ENCODE measurements at places on chromosomes 2 and 18.
A peak's percentile ranks its signal among the peaks of the same experiment; 100 is the strongest.

DNA sequence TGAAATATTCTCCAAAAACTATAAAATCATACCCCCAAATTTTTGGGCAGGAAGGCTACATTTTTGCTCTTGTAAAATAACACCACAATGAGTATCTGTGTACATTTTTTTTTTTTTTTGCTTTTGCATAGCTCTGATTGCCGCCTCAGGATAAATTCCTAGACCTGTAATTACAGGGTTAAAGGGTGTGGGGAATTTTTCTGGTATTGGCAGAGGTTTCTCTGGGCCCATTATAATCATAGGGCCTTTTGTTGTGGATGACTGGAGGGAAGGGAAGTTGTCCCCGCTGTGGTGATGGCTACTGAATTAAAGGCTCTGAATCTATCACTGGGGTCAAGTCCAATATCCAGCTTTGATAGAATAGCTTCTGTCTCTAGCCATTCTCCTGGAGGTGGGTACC is 26.6 kb downstream of the CCDC195 start:
- no peak for DNase-seq

DNA sequence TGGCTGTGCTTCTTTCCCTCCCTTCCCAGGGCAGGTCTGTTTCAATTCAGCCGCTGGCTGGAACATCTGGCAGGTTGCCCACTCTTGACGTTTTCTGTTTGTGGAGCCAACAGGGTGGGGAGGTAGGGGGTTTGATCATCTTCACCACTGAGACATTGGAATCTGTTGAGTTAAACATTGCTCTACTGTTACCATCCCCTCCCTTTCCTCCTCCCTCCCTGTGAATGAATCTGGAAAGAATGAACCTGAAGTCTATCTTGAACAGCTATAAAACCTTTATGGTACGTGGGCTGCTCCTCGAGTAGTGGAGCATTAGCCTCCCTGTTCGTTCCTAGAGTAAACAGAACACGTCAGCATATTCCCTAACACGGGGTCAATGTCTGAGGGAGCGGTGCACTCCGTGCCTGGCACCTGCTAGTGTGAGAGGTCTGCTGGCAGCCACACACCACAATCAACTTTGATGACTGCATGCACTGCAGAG is 249.9 kb upstream of the RBBP8 start:
- peak; percentile 82 for DNase-seq

DNA sequence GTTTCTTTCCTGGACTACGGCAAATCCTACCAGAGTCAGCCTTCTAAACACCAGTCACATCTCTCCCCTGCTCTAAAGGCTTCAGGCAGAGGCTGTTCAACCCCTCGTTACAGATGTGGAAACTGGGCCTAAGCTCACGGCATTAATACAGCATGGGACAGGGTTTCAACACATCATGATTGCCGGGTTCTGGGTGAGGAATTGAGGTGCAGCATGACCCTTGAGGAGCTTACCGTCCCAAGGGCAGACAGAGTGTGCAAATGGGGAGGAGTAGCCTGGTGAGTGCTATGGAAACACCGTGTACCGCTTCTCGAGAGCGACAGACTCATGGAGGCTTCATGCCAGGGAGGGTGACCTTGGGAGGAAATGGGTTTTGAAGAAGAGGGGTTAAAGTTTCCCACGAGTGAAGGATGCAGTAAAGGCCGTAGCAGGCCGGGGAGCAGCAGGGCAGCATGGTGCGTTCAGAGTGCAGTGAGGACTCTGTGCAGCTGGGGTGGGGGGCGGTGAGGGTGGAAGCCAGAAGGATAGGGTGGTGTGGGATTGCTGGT is 51.1 kb downstream of the TGOLN2 start:
- DNase-seq: no peak

- no peak for DNase-seq
These were observed 2.8 kb downstream of the PCBP1 start for GRCh38 chr2:70089983-70090525.
